ENCODE measurements at places on chromosomes 16 and 17. TPM values are rescaled to one million over a fixed set of nuclear protein-coding genes. Genes with fewer than 3 reads are reported as not detected.
A peak's percentile ranks its signal among the peaks of the same experiment; 100 is the strongest.

- DNase-seq = no peak
These were observed 4.4 kb upstream of the SNX29 start for GRCh38 chr16:11972128-11972527.

- no peak for DNase-seq
These were observed 17.7 kb downstream of the HID1 start for GRCh38 chr17:74954665-74955421.

- no peak for DNase-seq
These were observed 41.5 kb downstream of the NT5M start for GRCh38 chr17:17344507-17345293.

DNA sequence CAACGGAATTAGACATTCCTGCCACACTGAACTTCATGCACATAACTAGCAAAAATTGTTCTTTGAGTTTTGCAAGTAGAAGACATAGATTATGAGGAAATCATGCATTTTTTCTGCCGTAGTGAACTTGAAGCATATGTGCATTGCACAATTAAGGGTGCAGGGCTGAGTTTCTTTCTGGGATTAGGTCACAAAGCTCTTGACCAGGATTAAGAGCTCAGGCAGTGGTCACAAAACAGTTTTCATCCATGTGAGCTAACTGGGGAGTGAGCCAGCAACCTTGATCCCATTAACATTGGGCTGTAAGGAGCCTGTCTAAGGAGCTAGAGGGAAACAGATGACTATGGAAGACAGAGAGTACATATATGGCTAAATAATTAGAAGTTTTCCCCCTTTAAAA lies 143.7 kb downstream of the PMP22 start:
- no peak for DNase-seq

DNA sequence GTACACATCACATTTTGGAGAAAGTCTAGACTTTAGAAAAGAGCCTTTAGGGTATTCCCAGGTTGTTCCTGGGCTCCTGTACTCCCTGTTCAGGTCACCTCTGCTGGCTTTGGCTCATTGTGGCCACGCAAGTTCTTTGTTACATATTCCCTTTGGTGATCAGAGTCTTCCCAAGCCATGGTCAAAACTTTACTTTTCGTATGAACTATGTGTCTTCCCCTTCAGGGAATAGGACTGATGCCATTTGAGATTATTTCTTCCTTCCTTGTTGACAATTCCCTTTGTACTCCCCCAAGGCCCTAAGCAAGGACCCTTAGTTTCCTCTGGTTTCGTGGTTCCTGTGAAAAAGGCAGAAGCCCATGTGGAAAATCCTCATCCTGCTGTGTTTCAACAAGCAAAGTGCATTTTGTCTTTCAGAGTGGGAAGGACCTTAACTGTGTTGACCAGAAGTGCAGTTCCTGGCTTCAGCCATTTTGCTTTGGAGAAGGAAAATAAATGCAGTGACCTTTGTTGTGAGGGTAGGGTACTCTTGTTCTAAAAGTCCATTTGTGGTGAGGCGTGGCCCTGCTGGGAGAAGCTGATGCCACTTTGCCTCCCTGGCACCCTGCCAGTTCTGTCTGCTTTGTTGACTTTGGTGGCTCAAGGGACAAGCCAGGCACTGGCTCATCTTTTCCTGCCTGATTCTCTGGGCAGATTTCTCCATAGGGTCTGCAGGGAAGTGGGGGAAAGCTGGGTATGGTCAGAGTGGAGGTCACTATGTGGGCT lies 55.1 kb downstream of the ZNRF1 start:
- DNase-seq = no peak

Gene KCNJ2
- total RNA-seq = 13.5 TPM

DNA sequence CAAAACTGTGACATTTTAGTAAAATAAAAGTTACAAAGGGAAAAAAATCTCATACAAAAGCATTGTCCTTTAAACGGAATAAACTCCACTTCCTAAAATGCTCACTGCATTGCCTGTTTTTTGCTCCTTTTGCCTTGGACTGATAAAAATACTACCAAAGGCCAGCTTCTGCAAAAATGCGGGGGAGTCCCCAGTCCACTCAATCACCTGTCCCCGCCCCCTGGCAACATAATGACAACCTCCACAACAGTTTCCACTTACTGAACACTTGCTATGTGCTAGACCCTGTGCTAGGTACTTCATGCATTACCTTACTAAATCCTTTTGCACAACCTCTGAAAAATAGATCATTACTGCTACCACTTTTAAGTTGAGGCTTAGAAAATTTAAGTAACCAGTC lies 172.7 kb upstream of the CCL2 start:
- DNase-seq = no peak

DNA sequence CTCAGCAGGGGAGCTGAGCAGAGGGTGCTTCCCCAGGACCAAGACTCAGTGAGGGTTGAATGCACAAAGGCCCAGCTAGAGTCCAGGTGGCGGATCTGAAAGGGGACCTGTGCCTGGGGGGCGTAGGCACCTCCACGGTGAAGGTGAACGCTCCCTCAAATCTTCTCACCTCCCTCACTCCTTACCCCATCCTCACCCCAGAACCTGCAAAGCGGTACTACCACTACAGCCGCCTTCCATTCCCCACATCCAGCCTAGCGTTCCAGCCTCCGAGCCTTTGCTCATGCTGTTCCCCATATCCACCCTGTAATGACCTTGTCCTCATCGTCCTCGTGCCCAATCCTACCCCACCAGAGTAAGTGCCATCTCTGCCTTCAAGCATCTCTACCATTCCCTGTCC lies 30.6 kb downstream of the TRPV3 start:
- DNase-seq = no peak

DNA sequence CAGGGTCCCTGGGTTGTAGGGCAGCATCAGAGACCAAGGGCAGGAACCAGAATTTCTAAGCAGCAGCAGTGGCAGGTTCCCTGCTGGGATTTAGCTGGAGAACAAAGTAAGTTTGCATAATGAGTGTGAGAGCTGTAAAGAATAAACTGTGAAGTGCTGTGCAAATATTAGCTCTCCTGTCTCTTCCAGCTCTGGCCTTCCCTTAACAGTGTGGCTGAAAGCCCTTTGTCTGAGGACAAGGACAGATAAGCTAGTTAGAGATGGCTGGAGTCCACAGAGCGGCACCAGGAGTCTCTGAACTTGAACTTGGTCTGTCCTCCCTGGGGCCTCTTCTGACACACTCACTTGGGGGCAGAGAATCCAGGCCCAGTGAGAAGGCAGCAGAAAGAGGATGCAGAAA lies 98.2 kb upstream of the WSCD1 start:
- DNase-seq = no peak

DNA sequence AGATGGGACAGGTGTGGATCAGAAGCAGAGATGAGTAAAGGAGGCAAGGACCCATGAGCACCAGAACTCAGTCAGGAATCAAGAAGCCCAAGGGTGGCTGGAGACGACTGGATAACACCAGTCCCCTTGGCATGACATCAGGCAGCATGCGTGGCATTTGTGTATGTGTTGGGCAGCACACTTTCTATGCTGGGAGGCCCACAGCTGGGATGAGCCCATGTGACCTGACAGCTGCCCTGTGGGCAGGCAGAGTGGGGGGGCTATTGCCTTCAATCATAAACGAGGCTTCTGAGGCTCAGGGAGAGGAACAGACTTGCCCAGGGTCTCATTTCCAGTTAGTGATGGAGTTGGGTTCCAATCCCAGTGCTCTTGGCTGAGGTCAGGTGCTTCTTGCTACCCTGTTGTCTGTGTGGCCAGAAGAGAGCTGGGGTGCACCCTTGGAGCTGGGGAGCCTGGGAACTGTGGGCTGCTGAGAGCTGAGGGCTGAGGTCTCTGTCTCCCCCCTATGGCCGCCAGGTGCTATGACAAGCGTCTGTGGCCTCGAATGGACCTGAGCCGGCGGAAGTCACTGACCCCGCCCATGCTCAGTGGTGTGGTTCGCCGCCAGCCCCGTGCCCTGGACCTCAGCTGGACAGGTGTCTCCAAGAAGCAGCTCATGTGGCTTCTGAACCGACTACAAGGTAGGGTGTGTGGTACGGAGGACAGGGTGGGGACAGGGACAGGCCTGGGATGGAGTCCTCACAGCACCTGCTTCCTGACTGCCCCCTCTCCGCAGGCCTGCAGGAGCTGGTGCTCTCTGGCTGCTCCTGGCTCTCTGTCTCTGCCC lies 7.1 kb upstream of the ORAI3 start:
- DNase-seq = peak; percentile 57

Gene FBXO39
- total RNA-seq = not detected

- no peak for DNase-seq
These were observed 13.3 kb upstream of the MRC2 start for GRCh38 chr17:62614142-62614541.

DNA sequence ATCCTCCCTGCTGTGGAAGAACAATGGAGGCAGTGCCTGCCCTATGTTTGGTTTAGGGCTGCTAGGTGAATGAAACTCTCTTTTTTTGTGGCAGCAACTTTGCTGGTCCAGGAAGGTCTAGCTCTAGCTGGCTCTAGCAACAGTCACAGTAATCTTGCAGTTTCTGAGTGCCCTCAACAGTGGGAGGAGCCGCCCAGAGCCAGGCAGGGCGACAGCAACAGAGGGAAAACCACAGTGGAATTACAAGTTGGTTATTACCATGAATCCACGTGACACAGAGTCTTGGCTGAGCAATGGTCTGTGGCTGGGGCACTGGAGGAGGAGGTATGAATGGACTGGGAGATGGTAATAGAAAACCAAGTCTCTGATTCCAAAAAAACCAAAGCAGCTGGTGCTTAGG lies 10.3 kb downstream of the HSPB9 start:
- peak; percentile 59 for DNase-seq

DNA sequence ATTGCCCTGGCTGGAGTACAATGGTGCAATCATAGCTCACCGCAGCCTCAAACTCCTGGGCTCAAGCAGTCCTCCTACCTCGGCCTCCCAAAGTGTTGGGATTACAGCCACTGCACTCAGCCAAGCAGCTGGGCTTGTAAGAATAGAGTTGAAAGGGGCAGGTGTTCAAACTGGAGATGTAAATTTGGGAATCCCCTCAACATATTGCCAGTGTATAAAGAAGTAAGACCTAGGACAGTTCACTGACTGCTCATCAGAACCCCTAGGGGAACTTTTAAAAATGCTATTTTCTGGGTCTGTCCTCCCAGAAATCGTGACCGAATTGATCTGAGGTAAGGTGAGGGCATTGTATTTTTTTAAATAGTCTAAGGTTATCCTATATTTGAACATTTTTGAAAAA lies 8.9 kb upstream of the DNAJA2 start:
- DNase-seq = no peak

- DNase-seq = no peak
These were observed 204.1 kb downstream of the COPRS start for GRCh38 chr17:31654936-31655335.

GRCh38 chr16:72645538-72645937 lies 402.4 kb downstream of the ZFHX3 start:
- no peak for DNase-seq

DNA sequence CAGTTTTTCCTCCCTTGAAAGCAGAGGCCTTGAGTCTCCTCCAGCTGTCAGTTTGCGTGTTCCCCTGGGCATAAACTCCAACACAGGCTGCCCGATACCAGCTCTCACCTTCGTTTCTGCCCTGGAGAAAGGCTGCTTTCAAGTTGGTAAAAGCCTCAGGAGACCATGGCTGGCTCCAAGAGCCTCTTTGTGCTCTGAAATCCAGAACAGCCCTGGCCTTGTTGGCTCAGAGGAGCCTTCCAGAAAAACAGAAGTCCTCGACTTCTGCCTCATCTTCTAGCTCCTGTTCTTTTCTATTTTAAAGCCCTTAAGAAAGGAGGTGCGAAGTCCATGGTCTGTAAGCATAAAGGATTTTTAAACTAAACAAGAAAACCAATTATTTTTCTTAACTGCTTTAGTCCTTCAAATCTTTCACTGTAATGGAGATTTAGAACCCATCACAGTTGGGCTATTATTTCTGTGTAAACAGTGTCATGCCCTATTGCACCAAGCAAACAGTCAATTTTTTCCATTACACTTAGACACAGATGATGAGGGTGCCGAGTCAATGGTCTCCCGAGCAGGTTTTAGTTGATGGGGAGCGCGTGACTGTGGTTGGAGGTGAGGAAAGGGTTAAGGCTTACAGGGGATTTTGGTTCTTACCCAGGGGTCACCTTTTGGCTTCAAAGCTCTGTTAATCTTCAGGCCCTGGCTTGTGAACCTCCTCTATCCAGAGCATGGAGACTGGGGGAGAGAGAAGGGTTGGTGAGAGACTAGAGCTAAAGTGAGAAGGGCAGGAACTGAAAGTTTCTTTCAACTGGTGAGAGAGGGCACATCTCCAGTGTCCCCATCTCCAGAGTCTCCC lies 212.8 kb downstream of the MSI2 start:
- DNase-seq = no peak

DNA sequence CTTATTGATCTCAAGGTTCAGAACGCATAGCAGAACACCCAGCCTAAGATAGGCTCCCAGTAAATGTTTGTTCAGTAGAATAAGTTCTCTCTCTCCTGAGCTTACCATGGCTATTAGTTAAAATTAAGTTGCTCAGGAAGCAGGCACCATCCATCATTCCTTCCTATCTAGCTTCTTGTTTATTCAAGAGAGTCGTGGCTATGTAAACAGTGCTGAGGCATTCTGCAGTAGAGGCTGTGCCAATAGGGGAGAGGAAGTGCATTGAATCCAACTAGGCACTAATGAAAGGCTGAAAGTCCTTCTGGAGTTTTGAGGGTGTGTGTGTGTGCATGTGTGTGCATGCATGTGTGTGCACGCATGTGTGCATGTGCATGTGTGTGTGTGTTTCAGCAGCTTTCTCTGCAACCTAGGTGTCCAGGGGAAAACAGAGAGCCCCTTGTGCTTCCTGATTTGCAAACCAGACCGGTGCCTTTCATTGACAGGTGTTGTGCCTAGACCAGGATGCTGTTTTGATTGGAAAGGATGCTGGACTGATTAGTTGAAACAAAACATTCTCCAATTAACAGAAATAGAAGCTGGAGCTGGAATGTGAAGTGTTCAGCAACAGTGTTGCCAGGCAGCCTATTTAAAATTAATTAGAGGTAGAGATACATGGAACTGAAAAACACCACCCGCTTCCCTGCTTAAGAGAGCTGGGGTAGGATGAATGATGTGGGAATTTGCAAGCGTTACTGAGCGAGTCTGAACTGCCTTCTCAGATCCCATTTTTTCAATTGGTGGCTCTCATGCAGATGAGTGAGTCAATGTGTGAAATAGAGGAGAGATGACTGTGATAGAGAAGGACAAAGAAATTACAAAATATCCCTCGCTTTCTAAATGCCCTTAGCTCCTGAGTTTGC lies 103.3 kb upstream of the CLEC3A start:
- DNase-seq = no peak
